ENCODE measurements at places on chromosomes 4 and X. TPM values are rescaled to one million over a fixed set of nuclear protein-coding genes. Genes with fewer than 3 reads are reported as not detected.

The CABS1 gene
- 0.35 TPM for total RNA-seq

The CT45A5 gene
- not detected for total RNA-seq

The TEX13D gene
- total RNA-seq, result 0.79 TPM

The CXorf38 gene
- 8.2 TPM for total RNA-seq

The TENM3 gene
- total RNA-seq, result 31.6 TPM

The KDR gene
- 0.19 TPM for total RNA-seq

The KIAA1210 gene
- 0.08 TPM for total RNA-seq

The SPACA5 gene
- not detected for total RNA-seq

The SLC25A5 gene
- total RNA-seq, result 126 TPM

The DMRTC1 gene
- total RNA-seq, result not detected
